ENCODE measurements at places on chromosomes 1 and 21.

DNA sequence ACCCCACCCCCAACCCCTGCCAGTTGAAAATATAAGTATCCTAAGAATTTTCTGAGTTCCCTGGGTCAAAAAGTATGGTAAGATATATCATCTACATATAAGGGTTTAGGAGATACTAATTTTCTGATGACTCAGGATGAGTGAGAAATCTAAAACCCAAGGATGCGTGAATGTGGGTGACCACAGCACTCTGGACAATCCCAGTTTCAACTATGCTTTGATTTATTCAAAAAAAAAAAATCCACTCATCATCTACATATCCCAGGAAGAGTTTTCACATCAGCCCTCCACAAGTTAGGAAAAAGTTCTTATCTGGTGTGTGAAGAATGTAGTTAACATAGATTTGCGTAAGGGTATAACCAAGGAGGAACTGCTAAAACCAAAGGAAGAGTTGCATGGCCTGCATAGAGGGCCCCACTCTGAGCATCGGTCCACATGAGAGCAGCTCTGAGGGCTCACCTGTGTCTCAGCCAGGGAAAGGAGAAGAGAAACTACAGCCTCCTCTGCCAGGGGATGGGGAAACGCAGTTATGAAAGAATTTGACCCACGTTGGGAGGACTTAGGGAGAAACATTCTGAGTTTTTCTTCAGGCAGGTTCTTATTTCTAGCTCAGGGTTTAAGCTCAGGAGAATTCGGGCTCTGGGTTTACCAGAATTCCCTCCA lies 18.8 kb downstream of the LAMB3 start:
- no peak for DNase-seq

GRCh38 chr1:68293609-68294366 lies 61.5 kb upstream of the WLS start:
- DNase-seq = no peak

DNA sequence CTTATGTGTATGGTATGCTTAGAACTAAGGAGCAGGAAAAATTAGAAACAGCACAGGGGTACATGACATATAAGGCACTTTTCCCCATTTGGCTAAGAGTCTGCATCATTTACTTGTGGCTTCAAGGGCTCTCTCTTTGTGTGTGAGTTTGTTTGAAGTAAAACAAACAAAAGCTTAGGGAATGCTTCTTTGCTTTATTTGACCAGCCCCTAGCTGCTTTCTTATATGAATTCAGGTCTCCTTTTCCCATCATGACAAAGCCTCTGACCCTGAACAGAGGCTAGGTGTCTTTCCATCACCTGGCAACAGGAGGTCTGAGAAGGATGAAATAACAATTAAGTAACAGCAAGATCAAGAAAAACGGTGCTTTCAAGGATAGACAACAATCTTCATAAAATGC lies 643.8 kb upstream of the ADGRL2 start:
- no peak for DNase-seq

GRCh38 chr1:164518692-164519332 lies 40.2 kb upstream of the PBX1 start:
- DNase-seq = no peak

DNA sequence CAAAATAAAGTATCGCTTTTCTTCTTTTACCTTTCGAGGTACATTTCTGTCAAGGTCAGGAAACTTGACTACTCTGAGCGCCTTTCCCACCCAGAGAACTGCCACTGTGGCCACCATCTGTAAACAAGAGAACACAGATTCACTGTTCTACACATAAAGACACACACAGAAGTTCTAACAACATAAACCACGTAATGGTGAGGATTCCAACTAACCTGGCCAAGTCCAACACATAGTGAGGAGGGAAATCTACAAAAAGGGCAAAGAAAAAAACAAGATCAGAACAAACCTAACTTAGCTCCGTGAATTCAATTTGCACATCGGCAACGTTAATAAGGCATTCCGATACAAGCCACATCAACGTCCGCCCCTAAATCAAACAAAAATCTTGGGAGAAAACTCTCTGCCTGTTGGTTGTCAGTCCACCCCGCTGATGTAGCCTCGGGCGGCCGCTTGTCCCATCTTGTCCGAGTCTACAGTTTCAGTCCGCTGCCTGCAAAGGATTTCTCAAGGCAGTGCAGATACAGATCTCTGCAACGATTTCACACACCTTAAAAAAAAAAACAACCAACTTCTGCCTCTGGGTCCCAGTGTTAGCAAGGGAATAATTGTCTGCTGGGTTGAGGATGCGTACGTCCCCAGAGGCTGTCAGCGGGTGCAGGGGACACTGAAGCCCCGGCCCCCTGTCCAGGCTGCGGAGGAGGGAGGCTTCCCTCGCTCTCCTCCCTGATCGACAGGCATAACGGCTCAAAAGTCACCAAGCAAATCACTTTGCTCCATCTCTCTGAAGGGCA lies 1.0 kb downstream of the SLC35D1 start:
- peak; percentile 44 for DNase-seq

DNA sequence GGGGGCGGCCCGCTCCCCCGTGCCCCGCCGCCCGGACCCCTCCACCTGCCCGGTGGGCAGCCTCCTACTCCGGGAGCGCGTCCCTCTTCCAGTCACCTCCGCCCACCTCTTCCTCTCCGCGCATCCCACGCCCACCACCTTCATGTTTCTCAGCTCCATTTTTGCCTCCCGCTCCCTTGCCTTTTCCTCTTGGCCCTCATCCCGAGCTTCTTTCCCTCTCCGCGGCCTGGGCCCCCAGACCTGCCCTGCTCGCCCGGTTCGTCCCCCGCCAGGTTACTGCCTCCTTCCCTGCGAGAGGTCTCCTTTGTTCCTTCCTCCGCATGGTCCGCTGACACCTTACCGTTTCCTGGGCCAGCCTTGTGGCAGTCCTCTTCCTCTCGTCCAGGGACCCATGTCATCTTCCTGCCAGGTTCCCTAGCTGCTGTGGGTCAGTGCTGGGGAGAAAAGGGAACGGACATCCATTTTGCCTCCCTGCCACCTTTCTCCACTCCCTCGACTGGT lies 563 bp downstream of the QSOX1 start:
- DNase-seq = peak; percentile 33

DNA sequence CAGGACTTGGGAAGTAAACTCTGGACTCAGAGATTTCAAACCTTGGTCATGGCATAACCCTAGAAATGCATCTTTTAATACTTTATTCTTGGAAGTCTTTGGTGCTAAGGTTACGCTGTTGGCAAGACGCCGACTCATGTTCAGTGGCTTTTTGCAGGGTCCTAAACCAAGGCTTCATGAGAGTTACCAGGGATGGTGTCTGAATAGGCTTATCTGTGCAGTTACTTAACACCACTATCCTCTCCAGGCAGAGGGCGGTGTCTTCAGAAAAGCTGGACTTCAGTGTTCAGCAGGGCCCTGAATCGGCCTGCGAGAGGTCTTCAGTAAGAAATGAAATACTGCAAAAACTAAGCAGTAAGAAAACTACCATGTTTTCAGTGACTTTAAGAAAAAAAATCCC lies 58.3 kb downstream of the SIM2 start:
- no peak for DNase-seq
